Inflammatory macrophage treated with lipopolysaccharide for 4 hours (primary cell): ENCODE measurements at places on chromosomes 6 and 20.

GRCh38 chr6:50527985-50528384, 185.3 kb upstream of the TFAP2D start:
- no peak for DNase-seq

- no peak for DNase-seq
Measured at GRCh38 chr20:36482044-36482473, 59.3 kb upstream of the MYL9 start.

DNA sequence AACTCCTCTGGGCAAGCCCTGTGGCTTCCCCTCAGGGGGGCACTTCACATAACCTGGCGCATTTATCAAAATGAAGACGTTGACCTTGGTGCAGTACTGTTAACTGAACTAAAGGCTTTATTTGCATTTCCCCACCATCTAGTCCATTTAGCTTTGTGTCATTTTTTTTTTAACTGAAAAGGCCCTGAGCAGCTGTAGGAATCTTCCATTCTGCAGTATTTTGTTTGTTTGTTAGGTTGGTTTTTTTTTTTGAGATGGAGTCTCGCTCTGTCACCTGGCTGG, 10.7 kb downstream of the TMEM181 start:
- no peak for DNase-seq

DNA sequence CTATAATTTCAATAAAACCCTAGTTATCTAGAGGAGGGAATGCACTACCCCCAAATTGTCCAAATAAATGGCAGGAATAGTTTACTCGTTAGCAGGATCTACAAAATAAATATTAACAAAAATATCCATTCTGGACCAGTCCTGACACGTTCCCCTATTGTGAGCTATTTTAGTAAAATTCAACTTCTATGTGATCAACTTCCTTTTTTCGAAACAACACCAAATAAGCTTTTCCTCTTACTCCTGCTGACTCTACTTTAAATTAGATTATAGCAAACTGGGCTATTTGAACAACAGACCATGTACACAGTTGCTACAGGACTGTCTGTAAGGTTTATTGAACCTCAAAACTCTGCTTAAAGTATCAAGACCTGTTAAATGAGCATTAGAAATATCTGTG, 154.3 kb downstream of the IPCEF1 start:
- peak; percentile 44 for DNase-seq

- no peak for DNase-seq
Measured at GRCh38 chr20:6562111-6562510, 205.4 kb upstream of the BMP2 start.

DNA sequence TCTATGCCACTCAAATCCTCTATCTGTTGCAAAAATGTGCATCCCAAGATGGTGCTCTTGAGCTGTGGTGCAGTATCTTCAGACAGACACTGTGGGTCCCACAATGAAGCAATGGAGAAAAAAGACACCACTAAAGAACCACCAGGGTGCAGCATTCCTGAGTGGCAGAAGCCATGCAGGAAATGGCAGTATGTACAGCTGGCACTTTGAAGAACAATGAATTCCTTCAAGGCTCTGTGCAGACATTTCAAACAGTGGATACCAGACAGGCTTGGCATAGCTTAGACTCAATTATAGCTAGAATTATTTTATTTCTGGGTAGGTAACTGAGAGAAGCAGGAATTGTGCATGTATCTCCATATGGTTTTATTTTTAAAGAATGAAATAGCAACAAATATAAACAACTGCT, 24.0 kb upstream of the HDAC2 start:
- peak; percentile 49 for DNase-seq

DNA sequence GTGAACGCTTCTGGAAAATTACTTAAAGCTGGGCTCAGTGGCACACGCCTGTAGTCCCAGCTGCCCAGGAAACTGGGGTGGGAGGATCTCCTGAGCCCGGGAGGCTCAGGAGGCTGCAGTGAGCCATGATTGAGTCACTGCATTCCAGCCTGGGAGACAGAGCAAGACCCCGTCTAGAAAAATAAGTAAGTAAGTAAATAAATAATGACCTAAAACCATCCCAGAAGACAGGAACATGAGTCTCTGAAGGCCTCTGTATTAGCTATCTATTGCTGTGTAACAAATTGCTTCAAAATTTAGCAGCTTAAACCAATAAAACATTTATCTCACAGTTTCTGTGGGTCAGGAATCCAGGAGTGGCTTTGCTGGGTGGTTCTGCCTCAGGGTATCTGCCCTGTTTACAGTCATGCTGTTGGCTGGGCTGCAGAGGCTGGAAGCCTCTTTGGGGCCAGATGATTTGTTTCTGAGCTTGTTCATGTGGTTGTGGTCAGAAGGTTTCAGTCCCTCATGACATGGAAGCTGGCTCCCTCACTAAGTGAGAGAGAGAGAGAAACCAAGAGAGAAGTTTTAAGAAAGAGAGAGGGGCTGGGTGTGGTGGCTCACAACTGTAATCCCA, 48.4 kb upstream of the NCOA3 start:
- DNase-seq: no peak

DNA sequence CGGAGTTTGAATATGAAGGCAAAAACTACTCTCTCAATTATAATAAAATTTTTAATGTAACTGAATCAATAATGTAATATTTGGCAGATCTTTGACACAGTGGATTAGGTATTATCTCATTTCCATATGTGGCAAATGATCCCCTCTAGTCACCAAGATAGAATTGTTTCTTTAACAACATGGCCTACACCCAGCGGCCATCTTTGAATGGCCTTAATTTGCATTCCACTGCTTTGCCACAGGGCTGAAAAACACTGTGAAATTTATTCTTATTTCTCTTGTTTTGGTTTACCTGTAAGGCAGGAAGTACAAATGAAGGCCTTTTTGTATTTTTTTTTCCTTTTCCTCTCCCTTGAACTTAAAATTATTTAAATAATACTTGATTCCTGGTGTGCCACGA, 162.6 kb upstream of the SCGN start:
- no peak for DNase-seq

GRCh38 chr6:56387621-56388414, 140.4 kb upstream of the COL21A1 start:
- DNase-seq: no peak

DNA sequence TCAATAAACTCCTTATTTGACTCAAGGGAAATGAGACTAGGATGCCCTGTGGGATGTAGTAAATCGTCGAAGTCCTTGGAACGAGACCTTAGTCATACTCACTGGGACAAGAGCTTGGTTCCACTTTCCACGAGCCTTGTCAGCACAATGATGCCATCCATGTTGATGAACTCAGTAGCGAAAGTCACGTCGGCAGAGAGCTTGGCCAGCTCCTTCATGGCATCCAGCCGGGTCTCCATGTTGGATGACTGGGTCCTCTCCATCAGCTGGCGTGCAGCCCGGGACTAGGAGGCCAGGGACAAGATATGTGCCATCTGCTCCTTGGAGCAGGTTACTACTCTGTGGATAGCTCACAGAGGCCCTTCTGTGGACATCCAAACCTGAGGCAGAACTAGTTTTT, 17.5 kb downstream of the ELMO2 start:
- DNase-seq: no peak

GRCh38 chr6:121816906-121817540, 381.6 kb downstream of the GJA1 start:
- no peak for DNase-seq

GRCh38 chr6:20746024-20746423, 211.8 kb downstream of the CDKAL1 start:
- DNase-seq: no peak

DNA sequence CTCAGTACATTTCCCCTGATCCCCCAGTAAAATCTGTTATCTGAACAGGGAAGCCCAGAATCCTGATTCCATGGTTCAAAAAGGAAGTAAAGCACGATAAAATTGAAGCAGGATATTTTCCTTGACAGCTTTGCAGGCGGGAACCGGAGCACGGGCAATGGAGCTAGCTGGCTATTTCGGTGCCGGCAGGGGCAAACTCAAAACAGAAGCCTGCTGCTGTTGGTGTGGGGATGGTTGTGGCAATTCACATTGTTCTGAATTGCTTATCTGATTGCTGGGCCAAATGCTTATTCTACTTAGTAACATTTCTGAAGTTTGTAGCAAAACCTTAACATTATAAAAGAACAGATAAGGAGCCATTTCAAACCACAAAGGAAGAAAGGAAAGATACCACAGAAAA, 172.4 kb downstream of the MMS22L start:
- no peak for DNase-seq

DNA sequence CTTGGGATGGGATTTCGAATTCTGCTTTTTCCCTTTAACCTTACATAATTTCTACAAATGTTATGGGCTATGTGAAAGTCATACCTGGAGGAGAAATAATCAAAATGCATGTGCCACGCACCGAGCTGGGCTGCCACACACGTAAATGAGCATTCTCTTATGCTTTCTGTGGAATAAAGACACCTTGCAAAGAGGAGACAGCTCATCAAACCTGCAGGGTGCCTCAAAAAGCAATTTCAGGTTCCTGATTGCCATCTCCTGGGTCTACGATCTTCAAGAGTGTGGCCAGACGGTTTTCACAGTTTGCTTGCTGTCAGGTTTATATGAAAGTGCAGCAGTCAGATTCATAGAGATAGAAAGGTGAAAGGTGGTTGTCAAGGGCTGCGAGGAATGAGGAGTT, 36.6 kb downstream of the DUSP22 start:
- DNase-seq: no peak

DNA sequence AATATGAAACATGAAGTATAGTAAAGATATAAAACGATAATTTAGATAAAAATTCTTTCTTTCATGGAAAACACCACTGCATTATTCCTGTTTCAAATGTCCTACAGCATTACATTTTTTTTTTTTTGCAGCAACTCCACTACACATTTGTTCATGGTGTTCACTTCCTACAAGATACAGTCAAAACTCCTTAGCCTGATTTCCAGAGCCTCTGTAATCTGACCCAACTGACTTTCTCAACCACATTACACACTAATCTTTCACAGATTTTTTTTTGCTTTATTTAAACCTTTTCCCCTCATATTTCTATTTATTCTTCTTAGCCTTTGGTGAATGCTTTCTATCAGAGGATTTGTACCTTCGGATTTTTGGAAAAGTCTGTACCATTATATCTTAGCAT, 176.5 kb upstream of the PDE7B start:
- no peak for DNase-seq

DNA sequence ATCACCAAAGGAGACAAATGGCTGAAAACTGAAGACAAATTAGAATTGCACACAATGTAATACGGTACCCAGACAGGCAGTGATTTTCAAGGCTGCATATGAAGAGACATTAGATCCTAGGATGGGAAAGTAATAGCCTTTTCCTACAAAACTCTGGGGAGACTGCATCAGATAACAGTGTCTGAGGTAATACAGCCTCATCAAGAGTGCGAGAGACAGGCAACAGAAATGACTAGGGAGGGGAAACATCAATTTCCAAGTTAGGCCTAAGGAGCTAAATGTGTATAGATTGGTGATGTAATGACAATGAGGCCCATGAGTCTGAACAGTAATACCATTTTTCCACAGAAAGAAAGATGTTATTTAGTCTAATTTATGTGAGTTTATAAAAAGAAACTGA, 200.3 kb downstream of the HTR1B start:
- no peak for DNase-seq

- DNase-seq: no peak
Measured at GRCh38 chr20:14498772-14499171, 161.4 kb upstream of the FLRT3 start.

DNA sequence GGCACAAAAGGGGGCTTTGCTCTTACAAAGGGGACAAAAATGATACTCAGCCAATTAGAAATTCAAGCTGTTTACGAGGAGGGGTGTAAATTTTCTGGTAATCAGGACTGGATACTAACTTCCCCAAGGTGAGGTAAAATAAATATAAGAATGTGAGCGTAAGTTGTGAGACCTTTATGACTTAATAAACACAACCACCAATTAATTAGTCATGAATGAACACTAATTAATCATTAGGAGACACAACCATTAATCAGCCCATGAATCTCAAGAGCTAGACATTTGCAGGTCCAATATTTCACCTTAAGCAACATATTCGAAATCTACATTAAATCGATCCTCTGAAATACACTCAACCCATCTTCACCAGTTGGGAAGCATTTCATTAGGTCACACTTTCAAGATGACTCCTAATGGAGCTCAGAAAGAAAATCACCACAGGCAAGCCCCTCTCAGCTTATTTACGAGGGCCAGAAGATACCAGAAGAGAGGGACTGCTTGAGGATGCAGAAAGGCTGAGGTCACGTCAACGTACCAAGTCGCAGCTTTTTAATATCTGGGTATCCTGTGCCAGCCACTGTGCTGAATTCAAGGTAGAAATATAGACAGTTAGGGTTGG, 2.7 kb downstream of the ADTRP start:
- DNase-seq: no peak

- DNase-seq: no peak
Measured at GRCh38 chr6:82893889-82894652, 171.6 kb downstream of the UBE3D start.

- no peak for DNase-seq
Measured at GRCh38 chr6:114327074-114327473, 15.7 kb downstream of the HS3ST5 start.

DNA sequence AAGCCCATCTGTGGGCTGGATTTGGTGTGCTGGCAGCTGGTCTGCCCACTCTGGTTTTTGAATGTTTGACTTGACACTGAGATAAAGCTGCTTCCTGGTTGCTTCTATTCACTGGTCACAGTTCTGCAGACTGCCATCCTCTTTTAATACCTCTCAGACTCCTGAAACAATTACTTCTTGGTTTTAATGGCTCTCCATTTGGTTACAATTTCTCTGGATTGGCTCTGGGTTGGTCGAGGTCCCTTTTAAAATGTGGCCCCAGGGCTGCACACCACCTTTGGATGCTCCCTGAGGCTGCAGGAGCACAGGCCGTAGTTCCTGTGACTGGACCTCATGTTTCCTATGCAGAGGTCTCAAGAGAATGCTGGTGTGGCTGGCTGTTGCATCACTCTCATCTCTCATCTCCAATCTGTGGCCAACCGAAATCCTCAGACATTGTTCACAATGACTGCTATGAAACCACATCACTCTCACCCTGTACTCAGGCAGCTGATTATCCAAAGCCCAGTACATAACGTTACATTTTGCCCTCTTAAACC, 98.5 kb downstream of the INSM1 start:
- DNase-seq: no peak

DNA sequence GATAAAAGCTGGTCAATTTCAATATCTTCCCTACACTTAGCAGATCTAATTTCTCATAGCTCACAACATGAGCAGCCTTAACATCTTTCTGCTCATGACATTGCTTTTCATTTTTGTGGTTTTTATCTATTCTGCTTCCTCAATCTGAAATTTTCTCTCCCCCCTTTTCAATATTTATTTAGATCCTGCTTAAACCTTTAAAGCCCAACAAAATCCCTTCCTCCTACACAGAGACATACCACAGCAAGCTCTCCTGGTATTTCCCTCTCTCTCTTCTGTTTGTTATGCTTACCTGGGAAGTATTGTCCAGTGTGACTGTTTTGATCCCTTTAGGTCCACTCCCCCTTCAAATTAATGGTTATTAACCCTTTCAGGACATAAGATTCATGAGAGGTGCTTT, 582.5 kb downstream of the RFPL4B start:
- no peak for DNase-seq

- no peak for DNase-seq
Measured at GRCh38 chr6:52632011-52632410, 38.9 kb upstream of the TMEM14A start.

DNA sequence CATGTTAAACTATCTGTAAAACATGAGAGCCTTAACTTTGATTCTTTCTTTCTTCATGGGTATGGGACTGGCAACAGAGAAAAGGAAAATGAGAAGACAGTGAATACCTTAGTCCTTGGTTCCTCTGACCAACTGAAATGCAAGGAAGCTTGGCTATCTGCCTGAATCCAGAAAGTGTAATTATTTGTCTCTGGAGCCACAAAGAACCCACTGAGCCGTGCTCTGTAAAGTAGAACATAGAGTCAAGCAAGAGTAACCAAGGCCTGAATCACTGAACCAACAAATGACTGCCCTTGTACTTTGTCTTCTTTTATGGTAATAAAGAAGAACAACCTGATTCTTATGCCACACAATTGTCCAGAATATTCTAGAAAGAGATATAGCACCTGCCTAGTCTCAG, 27.6 kb downstream of the PKHD1 start:
- DNase-seq: no peak
